Activated T-cell treated with anti-CD3 and anti-CD28 coated beads, Interleukin-2, amount 50 U/mL, for 48 hours (primary cell): ENCODE measurements at places on chromosomes 13 and 19.
A peak's percentile ranks its signal among the peaks of the same experiment; 100 is the strongest.

- DNase-seq = no peak
Measured at GRCh38 chr13:43269037-43269481, 245.7 kb downstream of the DNAJC15 start.

GRCh38 chr19:42255766-42256745, 1.1 kb upstream of the ERF start:
- peak; percentile 33 for DNase-seq

DNA sequence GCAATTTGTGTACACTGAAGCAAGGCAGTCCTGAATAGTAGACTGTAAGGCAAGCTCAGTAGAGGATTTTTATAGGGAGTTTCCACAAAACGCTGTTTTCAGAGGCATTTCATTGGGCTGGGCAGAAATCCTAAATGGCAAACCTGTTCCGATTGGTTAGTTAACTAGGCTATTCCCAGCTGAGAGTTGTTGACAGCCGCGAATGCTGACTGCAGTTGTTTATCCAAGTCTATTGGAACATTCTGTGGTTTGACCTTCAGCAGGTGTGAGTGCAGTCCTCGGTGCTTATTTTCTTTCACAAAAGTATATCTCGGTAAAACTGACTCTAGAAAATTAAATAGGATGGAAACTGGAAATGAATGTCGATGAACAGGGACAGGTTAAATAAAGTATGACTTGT, 45.4 kb downstream of the TPT1 start:
- no peak for DNase-seq

GRCh38 chr19:18157465-18158063, 4.6 kb downstream of the PIK3R2 start:
- no peak for DNase-seq

DNA sequence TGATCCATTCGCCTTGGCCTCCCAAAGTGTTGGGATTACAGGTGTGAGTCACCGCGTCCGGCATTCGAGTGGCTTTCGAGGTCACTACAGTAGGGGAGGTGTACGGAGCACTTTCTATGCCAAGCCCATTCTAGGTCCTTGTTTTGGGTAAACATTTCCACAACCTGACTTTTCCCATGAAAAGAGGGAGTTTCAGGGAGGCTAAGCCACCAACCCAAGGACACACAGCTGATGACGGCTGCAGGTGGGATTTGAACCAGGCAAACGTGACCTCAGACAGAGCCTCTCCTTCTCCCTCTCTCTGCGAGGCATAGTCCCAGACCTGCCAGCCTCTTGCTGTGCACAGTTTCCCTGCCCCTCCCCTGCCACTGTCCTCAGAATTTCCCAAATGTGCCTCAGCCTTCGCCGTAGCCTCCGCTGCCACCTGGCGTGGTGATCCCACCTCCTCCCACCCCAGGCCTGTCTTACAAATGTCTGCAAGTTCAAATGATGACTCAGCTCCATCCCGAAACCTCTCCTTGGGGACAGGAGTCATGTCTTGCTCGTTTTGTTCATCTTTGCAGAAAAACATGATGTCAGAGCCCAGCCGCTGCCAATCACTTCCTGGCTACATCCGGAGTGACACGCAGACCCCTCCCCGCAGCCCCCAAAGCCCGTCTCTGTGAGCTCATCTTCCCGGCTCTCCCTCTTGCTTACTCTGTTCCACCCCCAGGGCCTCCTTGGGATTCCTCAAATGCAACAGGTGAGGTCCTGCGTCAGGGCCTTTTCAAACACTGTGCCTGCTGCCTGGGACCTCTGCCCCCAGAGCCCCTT, 6.6 kb upstream of the GADD45B start:
- DNase-seq = peak; percentile 72

GRCh38 chr19:8501981-8502380, 459 bp downstream of the PRAM1 start:
- DNase-seq = no peak

DNA sequence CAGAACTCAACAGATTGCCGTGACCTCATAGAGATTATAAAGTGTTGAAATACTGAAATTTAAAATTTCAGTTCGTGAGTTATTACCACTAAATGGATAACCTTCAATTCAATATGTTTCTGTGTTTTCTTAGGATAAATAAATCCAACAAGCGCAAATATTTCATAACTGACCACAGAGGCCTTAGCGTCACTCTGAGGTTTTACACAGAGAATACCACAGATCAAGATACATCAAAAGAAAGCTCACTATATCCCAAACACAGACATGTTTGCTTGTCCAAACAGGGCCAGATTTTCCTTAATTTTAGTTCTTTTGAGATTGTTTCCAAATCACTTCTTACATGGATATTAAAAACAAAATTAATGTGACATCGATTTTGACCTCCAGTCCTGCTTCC, 235.8 kb downstream of the EFNB2 start:
- no peak for DNase-seq

DNA sequence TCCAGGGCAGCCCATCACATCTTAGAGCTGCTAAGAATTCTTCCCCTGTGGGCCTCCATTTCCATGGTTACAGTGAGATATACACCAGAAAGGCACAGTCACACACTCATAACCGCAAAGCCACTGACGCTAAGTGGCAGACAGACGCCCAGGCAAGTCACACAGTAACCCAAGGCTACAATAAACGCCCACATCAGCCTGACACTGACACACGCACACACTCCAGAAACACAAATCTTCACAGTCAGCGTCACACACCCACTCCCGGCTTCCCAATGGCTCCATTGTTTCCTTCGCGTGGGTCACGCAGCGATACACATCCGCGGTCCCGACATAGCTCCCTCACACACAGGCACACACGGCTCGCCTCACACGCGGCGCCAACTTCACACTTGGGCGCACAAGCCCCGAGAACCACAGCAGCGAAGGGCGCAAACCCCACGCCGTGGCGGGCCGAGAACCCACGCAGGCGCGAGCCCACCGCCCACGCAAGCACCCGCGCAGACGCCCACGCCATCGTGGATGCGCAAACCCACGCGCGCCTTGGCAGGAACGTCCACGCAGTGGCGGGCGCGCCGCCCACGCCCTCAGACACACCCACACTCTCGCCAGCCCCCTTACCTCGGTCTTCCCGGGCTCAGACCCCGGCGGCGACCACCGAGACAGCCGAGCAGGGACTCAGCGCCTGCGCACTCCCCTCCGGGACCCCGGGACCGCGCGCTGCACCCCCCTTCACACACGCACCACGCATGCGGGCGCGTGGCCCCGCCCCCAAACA, at the start of gene ZNF667:
ZNF667 (minus strand) TSS at position 695 of the 778 bp plus-strand sequence. CDS start 14,975 bp downstream, outside the sequence.
- DNase-seq = peak; percentile 43

GRCh38 chr13:110336681-110337080, 29.6 kb downstream of the COL4A2 start:
- no peak for DNase-seq

GRCh38 chr19:18435178-18435841, 2.6 kb downstream of the ISYNA1 start:
- DNase-seq = no peak

DNA sequence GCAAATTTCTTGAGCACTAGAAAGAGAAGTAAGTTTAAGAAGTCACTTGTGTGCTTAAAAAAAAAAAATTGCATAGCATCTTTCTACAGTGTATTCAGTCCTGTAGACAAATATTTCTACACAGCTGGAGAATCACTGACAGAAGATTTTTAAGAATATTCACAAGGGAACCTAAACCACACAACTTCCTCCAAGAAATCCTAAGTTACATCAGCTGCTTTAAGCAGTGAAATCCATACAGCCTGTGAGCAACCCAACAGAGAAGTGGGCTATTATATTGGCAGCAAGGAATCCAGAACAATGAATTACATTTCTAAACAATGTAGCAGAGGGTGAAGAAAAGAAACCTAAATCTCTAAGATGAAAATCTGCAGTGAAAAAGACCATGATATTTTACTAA, 1.5 kb downstream of the DOCK9 start:
- no peak for DNase-seq

DNA sequence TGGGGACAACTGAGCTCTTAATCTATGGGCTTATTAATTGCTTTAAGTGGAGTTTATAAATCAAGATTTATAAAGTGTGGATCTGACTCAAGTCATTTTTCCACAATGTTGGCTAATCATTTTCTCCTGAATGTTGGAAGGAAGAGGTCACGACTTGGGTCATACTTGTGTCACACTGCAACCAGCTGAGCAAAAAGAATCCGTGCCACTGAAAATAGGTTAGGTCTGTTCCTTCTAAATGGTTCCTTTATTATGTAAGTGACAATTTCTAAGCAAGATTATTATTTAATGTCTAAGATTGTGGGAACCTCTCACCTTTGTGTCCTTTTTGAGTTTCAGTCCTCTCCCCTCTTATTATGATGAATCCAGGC, 178.6 kb downstream of the SHISA2 start:
- DNase-seq = no peak

- no peak for DNase-seq
Measured at GRCh38 chr13:48278806-48279205, 24.7 kb upstream of the RB1 start.

- DNase-seq = no peak
Measured at GRCh38 chr13:97325738-97326137, 103.6 kb downstream of the MBNL2 start.

DNA sequence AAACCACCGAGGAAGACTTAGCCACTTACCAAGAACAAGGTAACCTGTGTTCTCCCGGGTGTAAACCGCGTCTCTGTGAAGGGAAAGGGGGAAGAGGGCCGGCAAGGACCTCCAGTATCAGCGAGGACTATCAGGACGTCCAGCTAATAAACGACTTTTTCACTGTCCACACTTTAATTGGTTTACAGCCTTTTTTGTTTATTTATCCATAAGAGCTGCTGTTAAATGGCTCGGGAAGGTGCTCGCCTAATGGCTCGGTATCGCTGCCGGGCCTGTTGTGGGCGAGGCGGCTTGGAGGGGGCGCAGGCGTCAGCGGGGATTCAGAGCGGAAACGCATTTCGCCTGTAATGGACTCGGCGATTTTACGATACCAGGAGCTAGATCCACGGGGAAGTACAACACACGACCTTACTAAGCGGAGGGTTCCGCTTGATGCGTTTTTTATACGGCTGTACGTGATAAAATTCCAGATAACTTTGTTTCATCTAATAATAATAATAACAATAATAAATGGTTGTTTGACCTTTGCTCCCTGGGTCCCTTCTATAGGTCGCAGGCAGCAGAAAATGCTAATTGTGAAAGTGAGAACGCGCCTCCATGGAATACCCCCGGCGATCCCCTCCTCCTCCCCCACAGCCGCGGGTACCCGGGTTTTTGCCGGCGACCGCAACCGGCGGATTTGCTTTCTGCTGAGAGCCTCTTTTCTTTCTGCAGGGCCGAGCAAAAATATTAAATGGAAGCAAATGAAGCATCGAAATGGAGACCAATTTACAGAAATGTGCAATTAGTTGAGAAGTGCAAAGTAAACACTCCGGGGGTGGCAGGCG, 2.5 kb upstream of the PDX1 start:
- peak; percentile 22 for DNase-seq

DNA sequence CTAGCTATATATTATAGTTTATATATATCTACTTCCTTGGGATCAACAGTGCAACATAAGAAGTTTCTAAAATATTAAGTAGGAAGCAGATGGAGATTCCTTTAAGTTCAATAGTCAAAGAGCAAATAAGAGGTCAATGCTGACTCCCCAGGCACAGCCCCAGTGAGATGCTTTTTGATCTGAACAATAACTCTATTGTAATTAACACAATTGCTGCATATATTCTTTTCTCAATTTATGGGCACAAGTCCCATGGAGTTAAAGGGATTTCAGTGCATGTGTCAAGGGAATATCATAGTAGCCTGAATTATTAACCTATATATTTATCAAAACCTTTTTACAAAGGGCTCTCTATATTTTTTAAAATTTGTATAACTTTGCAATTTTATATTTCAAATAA, 180.8 kb downstream of the SPRY2 start:
- DNase-seq = no peak

GRCh38 chr19:8526345-8527091, 12.6 kb upstream of the ZNF414 start:
- no peak for DNase-seq

DNA sequence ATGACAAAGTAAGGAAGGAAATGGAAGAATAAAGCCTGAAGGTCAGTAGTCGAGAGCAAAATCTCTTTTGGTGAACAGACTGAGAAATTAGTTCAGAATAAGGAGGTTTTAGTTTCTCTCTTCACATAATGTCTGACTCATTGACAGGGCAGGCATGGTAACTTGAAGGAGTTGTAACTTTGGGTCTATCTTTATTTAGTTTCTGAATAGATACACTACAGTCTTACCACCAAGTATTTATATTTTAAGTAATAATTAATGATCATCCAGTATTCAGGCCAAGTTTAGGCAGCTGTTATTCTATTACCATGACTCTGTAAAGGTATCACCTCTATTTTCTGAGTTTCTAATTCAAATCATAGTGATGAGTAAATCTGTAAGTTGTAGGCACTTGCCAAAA, 219.9 kb downstream of the SPRY2 start:
- no peak for DNase-seq

DNA sequence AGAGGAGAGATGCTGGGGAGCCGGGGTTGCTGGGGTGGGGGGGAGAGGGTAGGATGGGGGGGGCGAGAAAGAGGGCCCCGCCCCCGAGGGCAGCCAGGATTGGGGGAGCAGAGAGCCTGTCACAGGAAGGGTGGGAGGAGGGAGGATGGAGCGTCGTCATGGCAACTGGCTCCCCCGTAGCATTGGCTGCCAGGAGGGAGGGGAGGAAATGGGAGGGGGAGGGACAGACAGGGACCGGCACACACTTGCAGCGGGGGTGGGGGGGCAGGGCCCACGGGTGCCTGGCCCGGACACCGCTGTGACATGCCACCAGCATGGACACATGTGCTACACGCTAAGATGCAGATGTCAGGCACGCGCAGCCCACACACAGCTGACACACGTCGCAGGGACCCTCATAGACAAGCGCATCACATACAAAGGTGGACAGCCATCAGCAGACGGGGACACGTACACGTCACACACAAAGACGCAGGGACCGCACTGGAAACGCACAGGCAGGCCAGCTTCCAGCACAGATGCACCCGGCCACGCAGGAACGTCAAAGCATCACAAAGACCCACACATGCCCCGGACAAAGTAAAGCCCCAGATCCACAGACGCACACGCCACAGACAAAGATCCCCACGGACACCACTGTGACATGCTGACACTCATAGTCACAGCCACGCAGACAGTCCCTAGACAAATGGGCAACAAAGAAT, at the start of gene LMTK3:
LMTK3 (minus strand) TSS at position 36 of the 704 bp plus-strand sequence. CDS start 259 bp downstream, outside the sequence.
- peak; percentile 72 for DNase-seq

- no peak for DNase-seq
Measured at GRCh38 chr13:32987462-32987861, 28.8 kb upstream of the KL start.

GRCh38 chr13:61013796-61014195, 401.9 kb downstream of the PCDH20 start:
- DNase-seq = no peak

DNA sequence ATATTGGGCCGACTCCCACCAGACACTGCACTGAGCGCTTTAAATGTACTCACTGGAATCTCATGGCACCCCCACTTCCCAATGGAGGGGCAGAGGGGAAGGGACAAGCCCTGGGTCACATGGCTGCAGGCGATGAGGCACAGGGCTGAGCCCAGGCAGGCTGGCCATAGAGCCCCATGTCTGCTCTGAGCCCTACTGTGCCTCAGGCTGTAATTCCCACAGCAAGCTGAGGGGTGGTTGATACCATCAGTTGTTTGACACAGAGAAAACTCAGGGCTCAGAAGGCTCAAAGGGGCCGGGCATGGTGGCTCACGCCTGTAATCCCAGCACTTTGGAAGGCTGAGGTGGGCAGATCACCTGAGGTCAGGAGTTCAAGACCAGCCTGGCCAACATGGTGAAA, 25.1 kb downstream of the RFX1 start:
- DNase-seq = no peak

- DNase-seq = peak; percentile 53
Measured at GRCh38 chr19:46715975-46716671, 791 bp downstream of the PRKD2 start.

- no peak for DNase-seq
Measured at GRCh38 chr13:51929699-51930098, 67.9 kb downstream of the CCDC70 start.

GRCh38 chr13:71149498-71150363, 717.3 kb downstream of the DACH1 start:
- no peak for DNase-seq
